NCI-H82 (cell line): ENCODE measurements at places on chromosomes 2 and 18.

DNA sequence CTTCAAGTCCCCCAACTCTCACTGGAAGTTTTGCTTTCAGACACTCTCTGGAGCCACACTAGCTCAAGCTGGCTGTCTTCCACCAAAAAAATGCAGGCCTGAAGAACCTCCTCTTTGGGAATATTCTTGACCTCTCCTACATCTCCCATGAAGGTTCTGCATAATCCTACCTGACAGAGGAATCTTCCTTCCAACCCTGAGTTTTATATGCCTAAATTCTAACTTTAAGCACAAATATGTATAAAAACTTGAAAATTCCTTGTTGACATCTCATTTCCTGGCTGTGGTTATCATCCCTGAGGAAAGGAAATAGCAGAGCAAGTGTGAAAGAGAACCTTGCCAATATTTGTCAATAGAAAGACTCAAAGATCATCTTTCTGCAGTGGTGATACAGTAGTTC, 249.0 kb downstream of the LPIN1 start:
- DNase-seq: no peak

GRCh38 chr18:28846958-28847357, 670.0 kb upstream of the CDH2 start:
- no peak for DNase-seq

- peak; percentile 92 for DNase-seq
Measured at GRCh38 chr2:96320728-96321622, 4.1 kb upstream of the ITPRIPL1 start.

DNA sequence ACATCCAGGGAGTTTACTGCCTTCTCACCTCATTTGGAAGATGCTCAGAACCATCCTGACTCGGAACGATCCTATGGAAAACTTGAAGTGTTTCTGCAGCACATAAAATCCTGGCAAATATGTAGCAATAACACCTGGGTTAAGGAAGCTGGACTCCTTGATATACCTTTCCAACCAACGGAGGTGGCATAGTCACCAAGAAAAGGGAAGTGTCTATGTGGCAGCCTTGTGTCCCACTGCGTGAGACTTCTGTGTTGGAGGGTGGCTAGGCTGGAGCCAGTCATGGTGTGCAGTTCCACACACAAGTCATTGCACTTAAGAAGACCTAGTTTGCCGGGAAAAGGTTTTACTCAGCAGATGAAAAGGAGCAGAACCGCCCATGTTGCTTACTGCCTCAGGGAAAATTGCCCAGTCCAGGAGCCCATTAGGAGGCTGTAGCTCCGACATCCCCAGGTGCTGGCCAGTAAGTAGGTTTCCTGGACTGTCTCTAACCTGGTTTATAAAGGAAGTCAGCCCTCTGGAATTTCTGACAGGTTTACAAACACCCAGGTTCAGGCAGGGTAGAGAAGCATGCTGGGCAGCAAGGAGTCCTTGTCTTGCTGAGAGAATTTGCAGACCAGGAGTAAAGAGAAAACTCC, 46.2 kb upstream of the SPRED2 start:
- DNase-seq: no peak

DNA sequence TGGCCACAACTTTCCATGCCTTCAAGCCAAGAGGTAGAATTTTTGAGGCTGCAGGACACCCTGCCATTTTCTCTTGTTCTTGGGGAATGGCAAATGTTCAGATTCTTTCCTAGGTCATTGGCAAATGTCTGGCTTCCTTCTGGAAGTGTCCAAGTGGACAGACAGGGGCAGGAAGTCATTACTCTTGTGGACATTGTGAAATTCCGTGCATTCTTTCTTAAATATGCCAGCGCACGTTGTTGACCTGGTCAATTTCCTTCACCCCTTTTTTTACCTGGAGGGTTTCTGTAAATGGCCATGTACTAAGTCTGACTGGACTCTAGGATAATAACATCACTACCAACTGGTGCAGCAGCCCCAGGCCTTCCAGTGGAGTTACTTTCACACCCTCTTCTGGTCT, 13.9 kb downstream of the ASB18 start:
- no peak for DNase-seq

DNA sequence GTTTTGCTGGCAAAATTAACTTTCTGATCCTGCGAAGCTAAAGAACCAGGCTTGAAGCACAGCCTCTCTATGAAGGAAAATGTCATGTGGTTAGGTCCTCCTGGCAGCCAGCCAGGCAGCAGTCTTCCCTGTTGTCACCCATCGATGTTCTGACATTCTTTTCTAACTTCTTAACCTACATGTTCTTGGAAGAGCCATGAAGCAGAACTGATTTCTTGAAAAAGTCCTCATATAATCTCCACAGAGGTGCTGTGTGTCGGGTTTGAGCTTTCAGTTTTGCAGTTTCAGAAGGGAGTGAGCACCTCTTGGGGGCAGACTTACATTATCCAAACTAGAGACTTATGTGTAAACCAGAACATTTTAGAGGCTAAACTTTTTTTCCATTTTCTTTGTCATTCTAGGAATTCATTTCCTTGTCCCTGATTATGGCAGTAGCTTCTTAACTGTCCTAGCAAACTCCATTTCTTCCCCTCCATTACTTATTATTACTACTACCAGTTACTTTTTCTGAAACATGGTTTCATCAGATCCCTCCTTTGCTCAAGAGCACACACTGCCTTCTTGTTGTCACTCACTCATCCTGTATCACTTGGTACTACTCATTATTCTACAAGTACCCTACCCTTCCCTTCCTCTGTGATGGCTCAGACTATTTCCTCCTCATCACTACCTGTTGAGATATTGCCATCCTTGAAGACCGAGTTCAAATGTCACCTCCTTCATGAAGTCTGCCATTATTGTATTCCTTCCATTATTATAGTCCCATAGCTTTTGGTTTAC, 31.1 kb downstream of the DOK1 start:
- no peak for DNase-seq

DNA sequence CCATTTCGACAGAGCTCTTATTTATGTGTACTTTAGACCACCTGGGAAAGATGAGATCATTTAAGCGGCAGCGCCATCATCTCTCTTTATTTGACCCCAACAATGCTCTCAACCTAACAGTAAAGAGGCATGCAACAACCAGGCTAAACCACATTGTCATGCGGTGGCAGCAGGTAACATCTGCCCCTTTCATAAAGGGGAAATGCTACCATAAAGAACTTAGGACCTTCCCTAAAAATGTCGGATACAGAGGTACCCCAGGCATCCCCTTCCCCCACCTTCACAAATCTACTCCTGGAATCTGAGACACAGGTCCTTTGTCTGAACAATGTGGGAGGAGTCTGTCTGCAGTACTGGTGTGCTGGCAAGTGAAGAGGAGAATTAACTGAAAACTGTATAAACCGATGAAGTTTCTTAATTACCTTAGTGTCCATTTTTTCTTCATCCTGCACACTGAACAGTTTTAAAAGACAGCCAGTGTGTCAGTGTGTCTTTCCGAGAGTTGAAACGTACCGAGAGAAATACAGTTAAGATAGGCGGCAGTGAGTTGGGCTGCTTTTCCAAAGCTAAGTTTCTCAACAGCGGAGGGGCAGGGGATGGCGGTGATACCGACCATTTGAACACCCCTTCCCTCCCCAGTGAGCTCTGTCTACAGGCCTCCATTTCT, 1.9 kb downstream of the MEX3C start:
- DNase-seq: peak; percentile 80

GRCh38 chr18:6994771-6995430, 122.7 kb downstream of the LAMA1 start:
- DNase-seq: no peak

DNA sequence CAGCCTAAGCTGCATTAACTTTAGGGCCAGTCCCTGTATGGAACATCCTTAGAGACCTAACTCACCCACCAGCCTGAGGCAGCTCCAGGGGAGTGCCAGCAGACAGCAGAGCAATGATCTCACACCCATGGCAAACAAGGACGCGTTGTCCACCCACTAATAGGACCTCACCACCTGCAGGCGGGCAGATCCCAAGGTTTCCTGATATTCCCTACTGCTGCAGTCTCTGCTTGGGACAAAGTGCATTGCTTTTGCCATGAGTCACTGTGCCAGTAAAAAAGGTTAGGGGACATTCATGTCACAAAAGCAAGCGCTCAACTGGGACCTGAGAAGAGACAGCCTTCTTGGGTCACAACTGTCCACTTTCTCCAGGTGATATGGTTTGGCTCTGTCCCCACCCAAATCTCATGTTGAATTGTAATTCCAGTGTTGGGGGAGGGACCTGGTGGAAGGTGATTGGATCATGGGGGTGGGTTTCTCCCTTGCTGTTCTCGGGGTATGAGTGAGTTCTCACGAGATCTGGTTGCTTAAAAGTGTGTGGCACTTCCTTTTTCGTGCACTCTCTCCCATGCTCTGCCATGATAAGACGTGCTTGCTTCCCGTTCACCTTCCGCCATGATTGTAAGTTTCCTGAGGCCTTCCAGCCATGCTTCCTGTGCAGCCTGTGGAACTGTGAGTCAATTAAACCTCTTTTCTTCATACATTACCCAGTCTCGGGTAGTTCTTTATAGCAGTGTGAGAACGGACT, 160.2 kb downstream of the MIB1 start:
- no peak for DNase-seq

GRCh38 chr2:34738691-34739090, 1139.6 kb upstream of the FAM98A start:
- DNase-seq: peak; percentile 62

DNA sequence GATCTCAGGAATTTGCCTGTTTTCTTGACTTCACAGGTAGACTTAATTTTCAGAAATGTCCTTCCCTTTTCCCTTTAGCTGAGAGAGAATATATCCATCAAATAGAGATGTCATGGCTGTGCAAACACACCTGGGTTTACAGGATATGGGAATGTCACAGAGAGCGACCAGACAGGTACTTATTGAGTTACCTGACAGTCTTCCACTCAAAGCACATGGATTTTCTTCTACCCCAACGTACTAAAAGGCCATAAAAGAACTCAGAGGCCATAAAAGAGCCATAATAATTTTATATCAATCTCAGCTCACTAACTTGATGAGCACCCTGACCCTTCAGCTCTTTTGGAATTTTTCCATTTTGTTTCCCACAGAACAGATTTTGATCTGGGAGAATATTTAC, 5.3 kb upstream of the DTNA start:
- no peak for DNase-seq

DNA sequence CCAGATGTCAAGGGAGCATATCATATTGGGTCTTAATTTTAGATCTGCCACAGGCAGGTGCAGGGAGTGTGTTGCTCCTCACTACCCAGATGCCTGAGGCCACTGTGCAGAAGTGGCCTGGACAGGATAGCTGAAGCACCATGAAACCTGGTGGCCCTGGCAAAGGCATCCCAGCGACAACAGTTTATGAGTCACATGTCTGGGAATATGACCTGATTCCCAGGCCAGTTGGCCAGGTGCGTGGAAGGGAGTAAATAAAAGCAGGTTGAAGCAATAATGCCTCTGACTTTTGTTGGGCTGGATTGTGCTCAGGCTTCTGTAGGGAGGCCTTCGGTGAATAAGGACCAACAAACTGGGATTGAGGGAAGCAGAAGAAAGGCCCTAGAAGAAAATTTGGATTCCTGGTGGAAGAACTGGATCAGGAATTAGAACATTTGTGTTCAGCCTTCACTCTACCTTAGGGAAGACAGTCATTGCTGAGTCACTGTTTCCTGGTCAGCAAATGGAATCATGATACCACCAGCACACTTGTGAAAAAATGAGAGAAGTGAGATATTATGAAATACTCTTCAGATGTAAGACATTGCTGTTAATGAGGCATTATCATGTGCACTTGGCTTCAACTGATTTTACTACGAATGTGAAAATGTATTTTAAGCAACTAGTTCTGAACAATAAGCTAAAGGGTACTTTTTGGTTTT, 78.4 kb upstream of the ZNF516 start:
- DNase-seq: no peak

GRCh38 chr2:102116630-102117471, 25.7 kb upstream of the IL1R1 start:
- DNase-seq: no peak

DNA sequence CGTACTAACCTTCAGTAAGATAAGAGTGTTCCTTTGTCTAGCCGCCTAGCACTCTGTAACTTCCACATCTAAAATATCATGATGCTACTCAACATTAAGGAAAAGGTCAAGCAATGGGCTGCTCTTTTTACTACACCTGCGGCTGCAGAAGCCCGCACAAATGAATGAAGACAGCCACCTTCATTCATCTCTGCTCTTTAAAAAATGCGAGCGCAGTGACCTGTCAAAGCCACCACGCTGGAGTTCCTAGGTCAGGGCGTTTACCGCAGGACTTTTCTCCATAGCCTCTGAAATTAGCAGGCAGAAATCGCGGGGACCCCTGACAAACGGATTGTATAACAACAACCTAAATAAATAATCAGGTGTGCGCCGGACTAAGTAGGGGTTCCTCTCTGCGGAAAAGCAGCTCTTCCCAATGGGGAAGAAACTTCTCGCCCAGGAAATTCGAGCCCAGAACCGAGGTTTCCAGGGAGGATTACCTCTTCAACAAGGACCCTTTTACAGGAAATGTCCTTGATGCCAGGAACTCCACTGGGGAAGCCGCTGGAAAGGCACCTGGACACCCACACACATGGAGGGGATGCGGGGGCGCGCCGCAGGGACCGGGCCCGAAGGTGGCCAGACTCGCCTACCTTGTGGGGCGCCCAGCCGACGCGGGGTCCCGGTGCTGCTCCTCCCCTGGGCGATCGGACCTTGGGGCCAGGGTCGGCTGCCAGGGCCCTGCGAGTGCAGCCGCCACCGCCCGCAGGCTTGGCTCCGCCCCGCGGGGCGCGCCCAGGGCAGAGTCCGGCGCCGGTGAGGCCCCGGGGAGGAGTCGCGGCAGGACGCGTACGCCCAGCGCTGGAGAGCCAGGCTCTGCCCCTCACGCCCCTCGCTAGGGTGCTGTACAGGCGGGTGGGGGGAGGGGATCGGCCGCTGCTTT, at the start of gene CCDC68:
Gene CCDC68 (minus strand): TSS at position 758 of the 922 bp plus-strand sequence. CDS start 16,670 bp downstream, outside the sequence.
- peak; percentile 31 for DNase-seq

GRCh38 chr18:23671564-23671963, 8.9 kb upstream of the ANKRD29 start:
- peak; percentile 16 for DNase-seq

DNA sequence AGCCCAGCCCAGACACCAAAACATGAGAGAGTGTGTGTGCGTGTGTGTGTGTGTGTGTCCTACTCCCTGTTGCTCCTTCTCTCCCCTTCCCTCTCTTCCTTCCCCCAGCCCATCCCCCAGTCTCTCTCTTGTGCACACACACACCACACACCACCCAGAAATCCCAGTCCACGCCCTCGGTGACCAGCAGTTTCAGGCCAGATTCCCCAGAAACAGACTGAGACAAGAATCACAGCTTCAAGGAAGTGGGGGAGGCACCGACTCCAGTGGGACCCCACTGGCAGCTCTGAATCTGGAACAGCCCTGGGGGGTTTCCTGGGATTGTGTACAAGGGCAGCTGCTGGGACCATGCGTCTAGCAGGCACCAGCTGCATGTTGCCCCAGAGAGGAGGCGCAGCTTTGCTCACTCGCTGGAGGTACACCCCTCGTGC, 113.5 kb downstream of the NDUFA10 start:
- DNase-seq: no peak

GRCh38 chr18:76823161-76823538, 793 bp downstream of the ZNF236 start:
- DNase-seq: no peak

- DNase-seq: no peak
Measured at GRCh38 chr2:206328974-206329373, 54.5 kb downstream of the ZDBF2 start.

- no peak for DNase-seq
Measured at GRCh38 chr2:190599073-190599472, 49.8 kb upstream of the NAB1 start.

- DNase-seq: no peak
Measured at GRCh38 chr2:190119257-190119656, 56.7 kb upstream of the MSTN start.
